ENCODE measurements at places on chromosomes 7 and 10.

- DNase-seq, result no peak
These were observed 98.4 kb upstream of the SAMD8 start for GRCh38 chr10:75013007-75013406.

DNA sequence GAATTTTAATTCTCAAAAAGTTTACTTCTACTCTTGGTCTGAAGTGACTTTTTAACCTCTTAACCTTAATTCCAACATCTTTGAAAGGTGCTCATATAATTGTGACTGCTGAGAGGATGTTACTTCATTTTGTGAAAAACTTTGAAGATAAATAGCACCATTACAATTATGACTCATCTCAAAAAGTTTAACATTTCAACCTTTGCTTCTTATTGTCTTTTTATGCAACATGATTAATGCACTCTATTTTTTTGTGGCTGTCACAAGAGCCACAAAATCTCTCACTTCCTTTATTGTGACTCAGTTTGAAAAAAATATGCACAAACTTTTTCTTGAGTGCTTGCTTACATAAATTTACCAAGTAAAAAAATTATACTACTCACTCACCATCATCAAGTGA lies 383.1 kb downstream of the LRRTM3 start:
- no peak for DNase-seq

DNA sequence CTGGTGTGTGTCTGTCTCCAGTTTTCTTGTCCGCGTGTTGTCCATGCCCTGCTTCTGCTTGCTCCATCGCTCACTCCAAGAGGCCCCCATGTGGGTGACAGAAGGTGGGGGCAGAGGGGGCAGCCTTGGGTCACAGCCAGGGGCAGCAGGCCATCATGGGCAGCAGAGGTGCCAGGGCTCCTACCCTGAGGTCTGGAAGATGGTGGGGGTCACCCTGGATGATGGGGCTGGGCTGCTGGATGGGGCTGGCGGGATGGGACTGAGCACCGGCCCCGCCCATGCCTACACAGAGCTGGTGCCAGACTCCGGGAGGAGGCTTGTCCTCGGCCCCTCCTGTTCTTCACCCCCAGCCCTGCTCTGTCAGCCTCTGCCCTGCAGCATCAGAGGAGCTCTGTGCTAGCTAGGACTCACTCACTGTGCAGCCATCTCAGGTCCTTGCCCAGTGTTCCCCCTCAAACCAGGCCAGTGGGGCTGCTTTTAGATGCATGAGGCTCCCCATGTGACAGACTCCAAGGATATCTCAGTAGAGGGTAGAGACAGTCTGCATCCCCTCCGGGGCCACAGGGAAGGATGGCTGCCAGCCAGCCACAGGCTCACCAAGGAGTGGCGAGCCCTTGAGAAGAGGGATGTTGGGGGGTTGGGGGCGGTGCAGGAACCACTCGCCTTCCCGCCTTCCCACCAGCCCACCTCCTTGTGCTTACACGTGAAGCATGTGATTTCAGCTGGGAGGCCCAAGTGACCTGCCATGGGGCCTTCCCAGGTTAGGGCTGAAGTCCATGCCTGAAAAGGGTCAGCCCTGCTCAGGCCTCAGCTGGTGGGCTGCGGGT lies 35.5 kb upstream of the PPIF start:
- DNase-seq, result no peak

- DNase-seq, result no peak
These were observed 48.8 kb downstream of the DAGLB start for GRCh38 chr7:6398943-6399342.

DNA sequence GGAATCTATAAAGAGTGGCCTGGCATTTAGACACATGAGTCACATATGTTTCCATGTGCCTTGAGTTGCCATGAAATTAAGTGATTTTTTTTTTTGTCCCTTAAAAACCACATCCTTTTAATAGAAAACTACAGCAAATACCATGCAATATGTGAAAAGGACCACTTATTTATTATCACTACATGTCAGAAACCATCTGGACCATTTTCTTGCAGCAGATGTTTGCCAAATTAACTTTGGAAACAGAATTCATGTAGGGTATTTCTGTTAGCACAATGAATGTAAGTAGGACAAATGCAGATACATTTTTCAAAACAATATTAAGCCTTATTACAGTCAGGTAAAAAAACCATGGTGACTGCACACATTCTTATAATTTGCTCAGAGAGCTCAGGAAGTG lies 230.6 kb downstream of the REEP3 start:
- DNase-seq, result no peak

DNA sequence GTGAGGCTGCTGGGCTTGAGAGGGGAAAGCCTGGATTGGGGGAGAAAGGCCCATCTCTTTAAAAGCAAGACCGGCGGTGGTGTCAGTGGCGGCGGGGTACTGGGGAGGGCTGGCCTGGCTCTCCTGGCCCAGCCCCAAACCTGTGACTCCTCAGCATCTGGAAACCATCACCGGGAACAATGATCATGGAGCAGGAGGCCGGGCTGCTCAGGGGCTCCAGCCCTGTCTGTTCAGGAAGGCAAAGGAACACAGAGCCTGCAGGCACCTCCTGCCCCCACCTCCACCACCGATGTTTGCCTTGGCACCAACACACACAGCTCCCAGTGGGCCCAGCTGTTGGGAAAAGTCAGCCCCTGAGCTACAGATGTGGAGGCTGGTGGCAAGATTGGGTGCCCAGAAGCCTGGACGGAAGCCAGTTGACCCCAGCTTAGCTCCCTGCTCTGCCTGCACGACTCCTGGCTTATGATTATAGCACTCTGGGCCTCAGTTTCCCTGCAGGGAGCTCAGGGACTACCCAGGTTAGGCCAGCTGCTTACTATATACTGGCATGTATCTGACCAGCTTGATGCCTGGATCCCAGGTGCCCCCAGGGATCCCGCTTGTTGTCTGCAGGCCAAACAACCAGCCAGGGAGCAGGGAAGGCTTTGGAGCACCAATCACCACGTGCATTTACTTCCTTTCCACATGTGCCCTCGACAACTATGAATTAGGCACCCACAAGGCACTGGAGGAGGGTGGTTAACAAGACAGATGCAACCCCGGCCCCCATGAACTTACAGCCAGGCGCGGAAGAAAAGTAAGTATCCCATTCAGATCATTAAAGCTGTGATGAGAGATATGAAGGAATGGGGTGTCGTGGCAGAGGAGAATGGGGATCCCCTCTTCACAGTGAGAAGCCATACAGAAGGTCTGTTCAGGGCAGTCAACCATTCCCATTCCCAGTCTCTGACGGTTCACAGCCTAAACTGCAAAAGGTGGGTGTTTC lies 37.3 kb downstream of the ZCCHC24 start:
- DNase-seq, result no peak

DNA sequence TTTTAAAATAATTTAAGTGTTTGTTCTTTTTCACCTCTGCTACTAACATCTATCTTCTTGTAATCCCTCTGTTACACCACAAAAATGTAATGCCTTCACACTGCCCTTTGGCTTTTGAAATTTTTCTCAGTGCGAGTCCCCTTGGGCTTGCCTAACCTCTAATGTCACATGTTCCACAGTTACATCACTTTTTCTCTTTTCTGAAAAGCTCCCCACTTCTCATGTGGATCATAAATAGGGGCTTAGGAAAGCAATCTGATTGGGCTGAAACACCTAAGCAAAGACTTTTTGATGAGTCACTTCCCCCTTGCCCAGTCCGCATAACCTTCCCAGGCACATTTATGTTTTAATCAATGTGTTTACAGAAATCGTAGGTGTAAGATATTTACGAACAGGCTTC lies 288.2 kb downstream of the IPMK start:
- DNase-seq, result no peak

DNA sequence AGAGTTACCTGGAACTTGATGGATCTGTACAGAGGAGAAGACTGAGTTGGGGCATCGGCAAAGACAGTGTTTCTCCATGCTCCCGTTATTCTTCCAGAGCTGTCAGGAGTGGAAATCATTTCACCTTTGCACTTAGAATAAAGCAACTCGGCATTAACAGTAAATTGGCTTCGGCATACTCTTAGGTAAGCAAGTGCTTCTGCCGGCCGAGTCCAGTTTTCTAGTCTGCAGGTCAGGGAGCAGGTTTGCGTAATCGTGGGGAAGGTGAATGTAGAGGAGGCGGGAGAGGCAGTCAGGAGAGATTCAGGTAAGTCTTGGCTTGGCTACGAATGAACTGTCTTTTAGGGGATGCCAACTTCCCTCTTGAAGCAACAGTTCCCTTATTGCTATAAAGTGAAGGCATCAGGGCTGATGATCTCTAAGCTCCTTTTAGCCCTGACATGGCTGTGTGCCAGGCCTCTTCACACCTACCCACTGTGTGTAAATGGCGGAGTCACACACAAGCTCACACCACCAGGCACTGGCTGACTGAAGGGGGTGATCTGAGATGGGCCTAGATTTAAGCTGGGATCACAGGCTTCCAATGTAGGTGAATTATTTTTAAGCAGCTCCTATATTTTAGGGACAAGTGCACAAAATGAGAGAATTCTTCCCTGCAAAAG lies 127.1 kb downstream of the GATA3 start:
- DNase-seq, result no peak

DNA sequence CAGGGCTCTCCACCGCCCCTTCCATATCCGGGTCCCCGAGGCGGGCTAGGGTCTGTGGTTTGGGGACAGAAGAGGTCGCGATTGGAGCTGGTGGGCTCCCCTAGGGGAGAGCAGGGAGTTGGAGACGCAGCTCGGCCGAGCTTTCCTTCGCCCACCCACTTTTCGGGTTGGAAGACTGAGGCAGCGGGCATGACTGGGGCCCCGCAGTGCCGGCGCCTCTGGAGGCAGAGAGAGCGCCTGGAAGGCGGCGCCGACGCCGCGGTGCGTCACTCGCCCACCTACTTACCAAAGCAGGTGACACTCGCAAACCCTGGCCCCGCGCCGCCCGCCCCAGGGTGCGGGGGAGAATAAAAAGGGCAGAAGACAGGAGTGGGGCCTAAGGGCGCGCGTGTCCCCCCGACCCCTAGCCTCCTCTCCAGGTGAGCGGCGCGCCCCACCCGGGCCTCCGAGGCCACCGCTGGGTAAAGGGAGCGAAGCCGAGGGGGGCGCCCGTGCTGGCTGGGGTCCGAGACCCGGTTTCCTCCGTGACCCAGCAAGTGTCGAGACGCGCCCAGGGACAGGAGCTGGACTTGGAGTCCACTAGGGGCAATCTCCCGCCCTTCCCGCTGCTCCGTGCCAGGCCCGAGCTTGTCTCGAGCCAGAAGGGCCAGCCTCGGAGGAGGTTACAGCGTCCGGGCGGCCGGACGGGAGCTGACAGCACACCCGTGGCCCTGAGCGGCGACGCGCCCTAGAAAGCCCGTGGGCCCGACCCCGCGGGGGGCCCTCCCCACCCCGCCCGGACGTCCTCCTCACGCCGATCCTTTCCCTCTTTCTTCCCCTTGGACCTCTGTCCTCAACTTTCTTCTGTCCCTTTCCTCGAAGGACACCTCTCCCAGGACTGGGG lies 34.4 kb upstream of the GRID1 start:
- DNase-seq, result no peak

GRCh38 chr7:18354108-18355085 lies 141.2 kb upstream of the HDAC9 start:
- DNase-seq, result no peak

DNA sequence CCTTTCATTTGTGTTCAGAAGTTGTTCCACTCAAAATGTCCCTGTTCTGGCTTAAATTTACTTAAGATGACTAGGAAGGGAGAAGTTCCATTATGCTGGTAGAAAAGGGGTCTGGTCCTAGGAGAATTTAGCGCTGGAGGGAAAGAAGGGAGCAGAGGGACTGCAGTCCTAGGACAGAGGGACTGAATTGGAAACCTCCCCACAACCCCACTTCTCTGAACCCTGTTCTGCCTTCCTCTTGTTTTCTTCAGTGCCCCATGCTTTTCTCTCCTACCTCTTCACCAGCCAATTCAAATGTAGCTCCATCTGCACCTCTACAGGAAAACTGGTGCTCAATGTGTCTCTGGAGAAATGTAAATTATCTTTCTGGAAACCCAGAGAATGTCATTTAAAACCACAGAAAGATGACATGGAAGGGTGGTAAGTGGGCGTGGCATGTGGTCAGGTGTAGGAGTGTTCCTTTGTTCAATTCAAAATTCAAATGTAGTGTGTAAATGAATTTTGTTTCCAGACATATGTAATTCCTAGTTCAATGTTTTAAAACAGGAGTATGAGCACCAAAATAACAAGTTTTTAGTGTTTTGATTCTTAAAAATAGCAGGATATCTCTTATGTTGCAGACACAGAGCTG lies 24.0 kb upstream of the RHOBTB1 start:
- DNase-seq, result no peak

- no peak for DNase-seq
These were observed 1167.3 kb upstream of the CELF2 start for GRCh38 chr10:9850415-9850814.

GRCh38 chr10:96073722-96074121 lies 30.3 kb downstream of the CCNJ start:
- no peak for DNase-seq

GRCh38 chr10:120689777-120690529 lies 161.2 kb upstream of the WDR11 start:
- no peak for DNase-seq

- no peak for DNase-seq
These were observed 50.5 kb upstream of the TRIM8 start for GRCh38 chr10:102593804-102594079.

GRCh38 chr10:90709727-90710126 lies 148.1 kb downstream of the HTR7 start:
- DNase-seq, result no peak

GRCh38 chr7:70771451-70771850 lies 360.5 kb upstream of the GALNT17 start:
- DNase-seq, result no peak

- no peak for DNase-seq
These were observed 401.4 kb upstream of the GALNT17 start for GRCh38 chr7:70730451-70731110.

DNA sequence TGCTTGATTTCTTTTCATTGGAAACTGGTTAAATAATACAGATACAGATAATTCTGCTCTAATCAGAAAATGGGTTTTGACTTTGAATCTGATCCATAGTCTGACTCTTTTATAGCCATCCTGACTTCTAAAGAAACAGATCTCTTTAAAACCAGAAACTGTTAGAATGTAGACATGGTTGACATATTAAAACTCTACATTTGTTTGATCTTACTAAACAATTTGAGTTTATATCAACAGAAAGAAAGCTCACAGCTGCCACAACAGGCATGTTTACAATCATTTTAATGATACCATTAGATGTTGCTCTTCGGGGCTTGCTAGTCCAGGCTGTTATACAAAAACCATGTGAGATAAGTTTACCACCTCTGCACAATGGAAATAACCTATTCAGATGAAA lies 193.0 kb upstream of the SEMA3A start:
- no peak for DNase-seq

GRCh38 chr7:99109108-99110051 lies 34.5 kb downstream of the SMURF1 start:
- no peak for DNase-seq

- DNase-seq, result no peak
These were observed 39.4 kb downstream of the BTBD16 start for GRCh38 chr10:122310311-122311050.

- DNase-seq, result no peak
These were observed 31.7 kb downstream of the DYNC1I1 start for GRCh38 chr7:95804052-95804451.

GRCh38 chr7:91240376-91240941 lies 23.8 kb upstream of the FZD1 start:
- no peak for DNase-seq

DNA sequence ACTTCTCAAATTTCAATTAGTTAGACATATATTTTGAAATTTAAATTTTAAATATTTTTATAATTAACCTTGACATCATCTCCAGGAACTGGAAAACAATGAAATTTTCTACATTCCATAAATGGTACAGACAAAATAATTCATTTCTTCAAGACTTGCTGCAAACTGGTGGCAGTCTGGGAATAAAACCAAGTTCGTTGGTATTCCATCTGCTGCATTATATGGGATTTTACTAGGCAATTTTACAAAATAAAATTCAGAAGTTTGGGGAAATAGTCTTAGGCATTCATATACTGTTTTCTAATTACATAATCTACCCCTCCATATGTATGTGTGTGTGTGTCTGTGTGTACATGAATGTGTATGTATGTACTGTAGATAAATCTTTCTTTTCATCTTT lies 984.6 kb upstream of the KCND2 start:
- DNase-seq, result no peak
